ENCODE measurements at places on chromosomes 12 and 14. TPM values are rescaled to one million over a fixed set of nuclear protein-coding genes. Genes with fewer than 3 reads are reported as not detected.

GRCh38 chr12:64299628-64300027, 77.5 kb upstream of the KICS2 start:
- DNase-seq, result no peak

DNA sequence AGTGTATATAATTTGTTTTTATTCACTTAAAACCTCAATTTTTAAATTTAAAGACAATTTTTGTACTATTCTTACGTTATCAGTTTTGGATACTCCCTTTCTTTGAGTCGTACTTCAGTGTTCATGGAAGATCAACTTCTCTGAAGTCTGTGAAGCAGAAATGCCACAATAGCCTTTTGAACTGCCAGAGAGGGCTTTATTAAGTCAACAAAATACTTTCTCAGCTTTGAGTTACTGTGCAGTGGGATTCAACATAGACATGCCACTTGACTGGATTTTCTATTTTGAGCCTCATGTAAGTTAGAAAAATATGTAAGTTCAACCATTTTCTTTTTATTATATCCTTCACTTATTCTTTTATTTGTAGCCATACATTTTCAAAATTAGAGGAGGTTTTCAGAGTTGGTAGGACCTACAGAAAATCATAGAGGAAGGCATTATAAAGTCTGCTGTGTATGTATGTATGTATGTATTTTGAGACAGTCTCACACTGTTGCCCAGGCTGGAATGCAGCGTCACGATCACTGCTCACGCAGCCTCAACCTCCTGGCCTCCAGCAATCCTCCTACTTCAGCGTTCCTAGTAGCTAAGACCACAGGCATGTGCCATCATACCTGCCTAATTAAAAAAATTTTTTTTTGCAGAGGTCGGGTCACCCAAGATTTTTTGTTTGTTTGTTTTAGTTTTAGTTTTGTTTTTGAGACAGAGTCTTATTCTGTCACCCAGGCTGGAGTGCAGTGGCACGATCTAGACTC, 31.3 kb upstream of the BCAT1 start:
- no peak for DNase-seq

- no peak for DNase-seq
Measured at GRCh38 chr14:30252783-30253674, 305.9 kb upstream of the G2E3 start.

DNA sequence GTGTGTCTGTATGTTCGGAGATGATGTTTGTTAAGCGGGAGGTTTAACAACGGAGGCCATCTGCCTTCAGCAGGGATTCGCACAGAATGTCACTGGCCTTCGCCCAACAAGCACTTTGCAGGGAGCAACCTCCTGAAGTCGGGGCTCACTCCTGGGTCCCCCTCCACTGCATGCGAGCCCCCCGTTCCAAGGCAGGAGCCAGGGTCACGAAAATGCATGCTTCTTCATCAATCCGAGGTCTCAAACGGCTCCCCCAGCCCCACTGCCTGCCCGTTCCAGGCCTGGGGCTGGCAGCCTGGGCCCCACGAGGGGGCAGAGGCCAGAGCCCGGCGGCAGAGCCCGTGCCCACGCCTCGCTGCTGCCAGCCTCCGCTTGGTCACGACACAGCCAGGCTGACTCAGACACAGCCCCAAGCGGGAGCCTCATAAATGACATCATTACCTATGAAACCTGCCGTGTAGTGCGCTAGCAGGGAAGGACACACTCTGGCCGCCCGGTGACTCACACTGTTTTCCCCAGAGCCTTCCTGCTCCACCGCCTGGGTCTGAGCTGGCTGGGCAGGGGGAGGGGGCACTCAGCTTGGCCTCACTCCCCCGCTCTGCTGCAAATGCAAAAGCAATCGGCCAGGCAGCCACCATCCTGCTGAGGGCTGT, 169.5 kb upstream of the RTL1 start:
- peak; percentile 80 for DNase-seq

GRCh38 chr14:93073910-93074769, 41.6 kb downstream of the ITPK1 start:
- no peak for DNase-seq

The EIF5 gene
- total RNA-seq, result 177 TPM
